Foreskin fibroblast (primary cell): ENCODE measurements at places on chromosomes 1 and 21.

DNA sequence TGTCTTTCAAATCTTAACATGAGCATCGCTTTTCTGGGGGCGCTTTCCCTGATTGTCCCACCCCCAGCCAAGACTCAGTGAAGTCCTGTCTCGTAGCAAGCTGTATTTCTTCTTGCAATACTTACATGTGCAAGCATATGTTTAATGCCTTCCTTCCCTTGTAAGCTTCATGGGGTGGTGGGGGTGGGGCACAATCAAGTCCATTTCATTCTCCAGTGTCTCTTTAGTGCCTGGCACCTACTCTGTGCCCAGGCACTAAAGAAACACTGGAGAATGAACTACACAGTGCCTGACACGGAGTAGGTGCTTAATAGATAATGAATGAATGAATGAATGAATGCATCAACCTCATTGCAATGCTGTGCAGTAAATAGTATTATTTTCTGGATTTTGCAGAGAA, 143.1 kb downstream of the PLPP3 start:
- DNase-seq: no peak

DNA sequence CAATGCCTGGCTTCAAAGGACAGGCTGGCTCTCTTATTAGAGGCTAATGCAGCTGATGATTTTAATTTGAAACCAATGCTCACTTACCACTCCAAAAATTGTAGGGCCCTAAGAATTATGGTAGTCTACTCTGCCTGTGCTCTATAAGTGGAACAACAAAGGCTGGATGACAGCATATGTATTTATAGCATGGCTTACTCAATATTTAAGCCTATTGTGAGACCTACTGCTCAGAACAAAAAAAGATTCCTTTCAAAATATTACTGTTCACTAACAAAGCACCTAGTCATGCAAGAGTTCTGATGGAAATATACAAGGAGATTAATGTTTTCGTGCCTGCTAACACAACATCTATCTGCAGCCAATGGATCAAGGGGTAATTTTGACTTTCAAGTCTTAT, 73.8 kb upstream of the DUSP10 start:
- DNase-seq: no peak

- no peak for DNase-seq
Observed at GRCh38 chr1:20366463-20367115, 75.9 kb downstream of the VWA5B1 start.

DNA sequence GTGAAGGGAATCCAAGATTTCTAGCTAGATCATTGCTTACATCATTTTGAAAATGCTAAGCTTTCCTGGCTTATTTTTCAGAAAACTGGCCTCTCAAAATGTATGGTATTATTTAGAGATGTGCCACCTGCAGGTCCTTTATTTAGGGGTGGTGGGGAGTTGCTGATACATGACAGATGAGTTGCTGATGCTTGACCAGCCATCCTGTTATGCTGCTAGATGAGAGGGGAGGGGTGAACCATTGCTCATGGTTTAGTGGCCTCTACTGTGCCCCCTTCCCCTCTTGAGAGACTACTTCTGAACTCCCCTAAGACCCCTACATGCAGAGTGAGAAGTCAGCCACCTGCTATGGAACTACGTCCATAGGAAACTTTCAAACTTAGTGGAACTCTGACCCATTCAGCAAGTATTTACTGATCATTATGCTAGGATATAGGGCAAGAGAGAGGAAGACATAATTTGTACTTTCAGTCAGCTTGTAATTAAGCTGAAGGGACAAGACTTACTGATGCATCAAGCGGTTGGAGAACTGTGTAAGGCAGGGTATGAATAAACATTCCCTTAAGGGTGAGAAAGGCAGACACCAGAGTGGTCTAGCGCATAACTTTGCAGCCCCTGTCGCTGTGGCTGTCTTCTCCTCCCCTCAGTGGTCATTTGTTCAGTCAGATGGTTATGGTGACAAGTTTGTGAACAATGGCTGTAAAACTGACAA, 34.6 kb downstream of the SLAMF6 start:
- DNase-seq: no peak

DNA sequence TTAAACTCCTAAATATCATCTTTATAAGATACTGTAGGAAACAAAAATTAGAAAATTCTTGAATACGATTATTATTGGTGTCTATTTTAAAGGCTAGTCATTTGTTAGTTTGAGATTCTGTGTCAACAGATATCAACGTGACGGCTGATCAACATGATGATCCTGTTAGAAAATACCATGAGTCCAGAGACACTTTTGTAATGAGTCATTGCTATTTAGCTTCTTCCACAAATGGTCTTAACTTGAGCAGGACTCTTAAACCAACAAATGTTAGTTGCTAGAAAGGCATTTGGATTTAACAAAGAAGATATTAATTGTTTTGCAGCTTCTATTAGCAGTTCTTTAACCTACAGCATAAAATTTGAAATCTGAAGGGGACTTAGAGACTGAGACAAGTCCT, 131.2 kb downstream of the TGFB2 start:
- DNase-seq: peak; percentile 81

DNA sequence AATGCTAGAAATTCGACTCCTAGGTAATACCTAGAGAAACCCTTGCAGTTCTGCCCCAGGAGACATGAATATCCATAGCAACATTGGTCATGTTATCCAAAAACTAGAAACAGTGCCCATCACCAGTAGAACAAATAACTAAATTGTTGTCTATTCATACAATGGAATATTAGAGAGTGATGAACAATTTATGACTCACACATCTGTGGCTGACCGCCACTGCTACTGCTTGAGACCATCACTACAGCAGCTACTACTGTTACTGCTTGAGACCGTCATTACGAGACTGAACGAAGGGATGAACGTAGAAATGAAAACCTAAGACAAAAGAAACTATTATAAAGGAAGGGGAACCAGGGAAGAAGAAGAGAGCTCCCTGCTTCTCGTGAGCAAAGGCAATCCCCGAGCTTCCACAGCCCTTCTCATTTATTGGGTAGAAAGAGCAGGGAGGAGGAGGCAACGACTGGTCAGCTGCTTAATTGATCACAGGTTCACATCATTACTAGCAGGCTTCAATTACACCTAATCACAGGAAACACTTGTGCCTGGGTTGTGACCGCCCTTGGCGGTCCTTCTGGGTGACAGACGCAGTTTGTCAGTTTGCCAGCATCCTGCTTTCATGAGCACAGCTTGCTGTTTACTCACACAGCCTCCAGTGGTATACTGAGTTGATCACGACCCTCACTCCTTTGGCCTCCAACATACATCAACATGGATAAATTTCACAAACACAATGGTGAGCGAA, 14.1 kb upstream of the PADI4 start:
- DNase-seq: peak; percentile 28

DNA sequence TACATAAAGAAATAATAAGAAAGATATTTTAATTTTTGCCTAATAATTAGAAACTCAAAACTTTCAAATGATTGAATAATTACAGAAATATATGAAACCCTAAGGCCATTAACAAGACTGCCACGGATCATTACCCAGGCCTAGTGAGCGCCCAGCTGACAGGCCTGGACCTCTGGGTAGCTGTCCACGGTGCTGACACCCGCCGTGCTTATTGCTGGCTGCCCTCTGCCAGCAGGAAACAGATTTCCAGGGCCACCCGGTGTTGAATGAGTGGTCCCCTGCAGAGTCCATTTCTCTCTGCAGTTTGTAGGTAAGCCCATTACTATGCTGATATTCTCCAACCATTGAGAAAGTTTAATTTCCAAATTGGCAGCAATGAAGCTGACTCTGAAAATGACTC, 254.4 kb upstream of the GJB5 start:
- DNase-seq: no peak

GRCh38 chr1:168972225-168972624, 134.3 kb upstream of the ATP1B1 start:
- no peak for DNase-seq

DNA sequence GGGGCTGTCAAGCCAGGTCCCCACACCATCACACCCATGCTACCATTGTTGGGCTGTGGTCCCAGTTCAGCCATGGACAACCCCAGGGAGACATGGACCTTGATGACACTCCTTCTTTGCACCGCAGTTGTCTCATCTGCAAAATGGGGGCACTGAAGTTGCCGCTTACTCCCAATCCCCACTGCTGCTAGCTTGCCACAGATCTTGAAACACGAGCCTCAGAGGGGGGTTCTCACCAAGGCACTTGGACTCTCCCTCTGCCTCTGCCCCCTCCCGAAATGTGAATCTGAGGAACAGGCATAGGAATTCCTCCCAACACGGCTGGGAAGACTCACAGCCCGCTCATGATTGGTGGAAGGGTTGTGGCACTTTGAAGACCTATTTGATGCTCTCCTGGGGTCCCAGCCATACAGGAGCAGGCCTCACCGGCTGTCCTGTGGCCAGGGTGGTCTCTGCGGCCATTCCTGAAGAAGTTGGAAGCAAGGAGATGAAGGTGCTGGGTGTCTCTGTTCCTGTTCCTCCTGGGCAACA, 31.1 kb downstream of the RUNX3 start:
- DNase-seq: no peak

DNA sequence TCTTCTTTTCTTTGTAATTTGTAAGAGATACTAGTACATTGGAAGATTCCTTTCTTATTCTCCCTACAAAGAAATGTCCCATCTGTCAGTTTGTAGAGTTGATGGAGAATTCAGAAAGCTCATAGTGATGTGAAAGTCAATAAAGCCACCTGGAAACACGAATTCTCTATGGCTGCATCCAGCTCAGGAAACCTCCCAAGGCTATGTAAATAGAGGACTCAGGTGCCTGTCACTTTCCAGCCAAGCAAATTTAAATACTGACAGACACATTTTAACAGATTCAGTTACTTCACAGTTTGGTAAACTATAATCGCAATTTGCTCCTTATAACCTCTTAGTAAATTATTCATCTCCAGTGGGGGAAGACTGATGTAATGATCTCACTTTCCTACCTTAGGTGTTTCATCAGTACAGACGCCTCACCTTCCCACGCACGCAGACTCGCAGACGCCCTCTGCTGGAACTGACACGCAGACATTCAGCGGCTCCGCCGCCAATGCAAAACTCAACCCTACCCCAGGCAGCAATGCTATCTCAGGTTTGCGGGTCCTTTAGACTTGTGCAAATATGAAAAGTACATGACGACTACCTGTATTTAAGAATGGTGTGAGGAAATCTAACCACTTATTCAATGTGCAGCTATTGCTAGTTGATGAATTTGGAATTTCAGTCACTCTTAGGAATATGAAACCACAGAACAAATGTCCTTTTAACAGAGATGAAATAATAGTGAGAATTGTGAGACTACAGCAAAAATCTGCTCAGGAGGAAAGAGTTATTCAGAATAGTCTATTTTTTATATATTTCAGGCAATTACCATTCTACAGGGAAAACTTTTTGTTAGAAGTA, 60.6 kb downstream of the PTPRC start:
- peak; percentile 18 for DNase-seq

- DNase-seq: no peak
Observed at GRCh38 chr1:86860020-86860419, 53.9 kb downstream of the SELENOF start.

DNA sequence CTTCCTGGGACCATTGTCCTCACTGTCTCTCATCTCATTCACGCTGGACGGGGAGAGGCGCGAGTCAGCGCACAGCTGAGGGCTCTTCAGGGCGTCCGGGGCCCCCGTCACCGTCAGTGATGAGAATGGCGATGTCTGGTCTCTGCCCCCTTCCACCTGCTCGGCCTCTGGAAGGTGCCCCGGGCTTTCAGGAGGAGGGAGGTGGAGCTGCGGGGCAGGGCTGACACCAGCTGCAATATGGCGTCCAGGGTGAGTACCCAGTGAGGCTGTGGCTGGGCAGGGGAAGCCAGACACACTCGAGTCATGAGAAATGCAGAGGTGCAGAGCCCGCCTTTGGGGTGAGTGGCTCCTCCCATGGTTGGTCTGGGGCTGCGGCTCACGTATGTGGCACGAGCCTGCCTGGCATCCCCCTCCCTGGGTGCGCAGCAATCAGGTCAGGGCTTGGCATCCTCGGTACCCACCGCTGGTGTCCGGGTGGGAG, 15.1 kb downstream of the MORN1 start:
- no peak for DNase-seq

- no peak for DNase-seq
Observed at GRCh38 chr1:202230061-202230938, 36.7 kb downstream of the LGR6 start.

- DNase-seq: no peak
Observed at GRCh38 chr1:197973206-197973605, 56.0 kb downstream of the LHX9 start.

- no peak for DNase-seq
Observed at GRCh38 chr1:62178372-62178771, 16.3 kb upstream of the L1TD1 start.

DNA sequence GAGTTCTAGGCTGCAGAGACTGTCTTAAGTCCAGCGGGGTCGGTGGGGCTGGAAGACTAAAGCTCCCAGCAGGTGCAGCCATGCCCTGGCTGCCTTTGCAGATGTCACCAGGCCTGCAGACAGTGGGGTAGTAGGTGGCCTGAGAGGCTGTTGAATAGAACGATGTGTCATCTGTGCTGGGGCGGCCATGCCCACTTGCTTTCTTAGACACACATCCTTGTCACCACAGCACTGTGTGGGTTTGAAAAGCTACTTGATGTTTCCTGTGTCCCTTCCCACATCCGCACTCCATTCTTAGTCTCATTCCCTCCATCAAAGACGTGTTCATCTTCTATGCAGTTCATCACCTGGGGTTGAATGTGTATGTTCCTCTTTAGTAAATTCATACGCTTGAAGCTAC, 184.5 kb upstream of the TMEM51 start:
- no peak for DNase-seq
